ENCODE measurements at places on chromosomes 16 and 17.

- no peak for DNase-seq
Measured at GRCh38 chr16:23026784-23027362, 122.4 kb downstream of the USP31 start.

DNA sequence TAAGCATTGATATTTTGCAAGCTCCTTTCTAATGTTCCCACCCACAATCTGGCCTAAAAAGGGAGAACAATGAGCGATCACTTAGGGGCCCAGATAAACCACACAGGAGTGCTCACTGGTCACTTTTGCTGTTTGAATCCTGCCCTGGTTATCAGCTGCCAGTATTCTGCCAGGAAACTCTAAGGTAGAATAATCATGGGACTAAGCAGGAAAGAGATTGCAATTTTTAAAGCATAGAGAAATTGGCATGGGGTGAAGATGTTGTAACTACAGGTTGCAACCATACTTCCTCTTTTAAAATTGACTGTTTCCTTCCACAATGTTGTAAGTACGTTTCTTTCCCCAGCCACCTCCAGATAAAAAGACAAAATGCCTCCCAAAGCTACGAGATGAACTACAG, 251.2 kb upstream of the CDH11 start:
- DNase-seq = no peak

- DNase-seq = no peak
Measured at GRCh38 chr17:14428648-14429029, 127.8 kb downstream of the HS3ST3B1 start.

GRCh38 chr17:40224718-40225550, 5.8 kb downstream of the WIPF2 start:
- no peak for DNase-seq

GRCh38 chr17:48247038-48247437, 139.5 kb downstream of the SNX11 start:
- DNase-seq = no peak

DNA sequence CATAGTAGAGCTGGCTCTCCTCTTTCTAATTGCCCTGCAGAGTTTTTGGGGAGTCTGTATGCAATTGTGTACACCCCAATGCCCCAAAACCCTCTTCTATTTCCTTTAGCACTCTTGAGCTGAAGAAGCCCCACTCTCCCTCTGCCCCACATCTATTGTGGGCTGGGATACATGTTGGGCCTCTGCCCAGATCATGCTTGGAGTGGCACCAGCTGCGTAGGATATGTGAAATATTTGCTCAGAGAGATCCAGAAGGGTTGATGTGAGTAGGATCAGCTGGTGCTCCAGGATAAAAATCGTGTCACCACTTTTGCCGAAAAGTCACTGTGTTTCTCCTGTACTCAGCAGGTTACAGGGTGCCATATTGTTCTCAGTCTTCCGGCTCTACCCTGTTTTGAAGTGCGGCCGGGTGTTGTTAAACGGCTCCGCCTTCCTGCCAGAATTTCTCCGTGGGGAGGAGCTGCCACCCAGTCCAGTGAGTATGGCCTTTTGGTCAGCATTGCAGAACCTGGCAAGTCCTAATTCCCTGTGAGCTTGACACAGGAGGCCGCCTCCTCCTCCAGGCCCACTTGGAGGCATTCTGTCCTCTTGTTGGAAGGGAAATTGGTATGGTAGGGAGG, 664.5 kb downstream of the WWOX start:
- DNase-seq = no peak

DNA sequence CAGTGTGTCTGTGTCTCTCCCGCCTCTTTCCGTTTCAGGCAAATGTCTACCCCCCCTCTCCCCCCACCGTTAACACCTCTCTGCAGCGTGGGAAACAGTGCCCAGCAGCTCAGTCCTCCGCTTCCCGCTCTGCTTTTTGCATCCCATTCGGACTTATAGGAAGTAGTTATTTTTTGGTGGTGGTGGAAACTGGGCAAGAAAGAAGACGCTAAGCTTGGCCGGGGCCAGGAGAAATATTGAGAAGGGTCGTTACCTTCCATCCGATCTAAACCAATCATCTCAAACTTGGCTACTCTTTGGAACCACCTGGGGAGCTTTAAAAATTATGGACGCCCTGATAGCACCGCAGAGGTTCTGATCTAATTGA, 499 bp upstream of the HLF start:
- no peak for DNase-seq

DNA sequence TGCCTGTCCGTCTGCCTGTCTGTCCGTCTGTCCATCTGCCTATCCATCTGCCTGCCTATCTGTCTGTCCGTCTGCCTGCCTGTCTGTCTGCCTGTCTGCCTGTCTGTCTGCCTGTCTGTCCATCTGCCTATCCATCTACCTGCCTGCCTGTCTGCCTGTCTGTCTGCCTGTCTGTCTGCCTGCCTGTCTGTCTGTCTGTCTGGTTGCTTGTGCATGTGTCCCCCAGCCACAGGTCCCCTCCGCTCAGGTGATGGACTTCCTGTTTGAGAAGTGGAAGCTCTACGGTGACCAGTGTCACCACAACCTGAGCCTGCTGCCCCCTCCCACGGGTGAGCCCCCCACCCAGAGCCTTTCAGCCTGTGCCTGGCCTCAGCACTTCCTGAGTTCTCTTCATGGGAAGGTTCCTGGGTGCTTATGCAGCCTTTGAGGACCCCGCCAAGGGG, 5.6 kb downstream of the GCGR start:
- DNase-seq = no peak

DNA sequence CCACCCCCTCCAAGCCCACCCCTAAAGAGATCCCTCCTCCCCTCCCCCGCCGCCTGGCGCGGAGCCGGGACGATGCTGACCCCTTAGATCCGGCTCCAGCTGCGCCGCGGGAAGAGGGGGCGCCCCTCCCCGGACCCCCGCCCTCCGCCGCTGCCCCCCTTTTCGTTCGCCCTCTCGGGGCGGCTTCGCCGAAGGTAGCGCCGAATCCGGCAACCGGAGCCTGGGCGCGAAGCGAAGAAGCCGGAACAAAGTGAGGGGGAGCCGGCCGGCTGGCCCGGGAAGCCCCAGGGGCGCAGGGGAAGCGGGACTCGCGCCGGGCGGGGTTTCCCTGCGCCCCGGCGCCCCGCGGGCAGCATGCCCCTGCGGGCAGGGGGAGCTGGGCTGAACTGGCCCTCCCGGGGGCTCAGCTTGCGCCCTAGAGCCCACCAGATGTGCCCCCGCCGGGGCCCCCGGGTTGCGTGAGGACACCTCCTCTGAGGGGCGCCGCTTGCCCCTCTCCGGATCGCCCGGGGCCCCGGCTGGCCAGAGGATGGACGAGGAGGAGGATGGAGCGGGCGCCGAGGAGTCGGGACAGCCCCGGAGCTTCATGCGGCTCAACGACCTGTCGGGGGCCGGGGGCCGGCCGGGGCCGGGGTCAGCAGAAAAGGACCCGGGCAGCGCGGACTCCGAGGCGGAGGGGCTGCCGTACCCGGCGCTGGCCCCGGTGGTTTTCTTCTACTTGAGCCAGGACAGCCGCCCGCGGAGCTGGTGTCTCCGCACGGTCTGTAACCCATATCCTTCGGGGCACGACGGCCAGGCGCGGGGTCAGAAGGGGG, 623 bp downstream of the CACNA1G start:
- no peak for DNase-seq

DNA sequence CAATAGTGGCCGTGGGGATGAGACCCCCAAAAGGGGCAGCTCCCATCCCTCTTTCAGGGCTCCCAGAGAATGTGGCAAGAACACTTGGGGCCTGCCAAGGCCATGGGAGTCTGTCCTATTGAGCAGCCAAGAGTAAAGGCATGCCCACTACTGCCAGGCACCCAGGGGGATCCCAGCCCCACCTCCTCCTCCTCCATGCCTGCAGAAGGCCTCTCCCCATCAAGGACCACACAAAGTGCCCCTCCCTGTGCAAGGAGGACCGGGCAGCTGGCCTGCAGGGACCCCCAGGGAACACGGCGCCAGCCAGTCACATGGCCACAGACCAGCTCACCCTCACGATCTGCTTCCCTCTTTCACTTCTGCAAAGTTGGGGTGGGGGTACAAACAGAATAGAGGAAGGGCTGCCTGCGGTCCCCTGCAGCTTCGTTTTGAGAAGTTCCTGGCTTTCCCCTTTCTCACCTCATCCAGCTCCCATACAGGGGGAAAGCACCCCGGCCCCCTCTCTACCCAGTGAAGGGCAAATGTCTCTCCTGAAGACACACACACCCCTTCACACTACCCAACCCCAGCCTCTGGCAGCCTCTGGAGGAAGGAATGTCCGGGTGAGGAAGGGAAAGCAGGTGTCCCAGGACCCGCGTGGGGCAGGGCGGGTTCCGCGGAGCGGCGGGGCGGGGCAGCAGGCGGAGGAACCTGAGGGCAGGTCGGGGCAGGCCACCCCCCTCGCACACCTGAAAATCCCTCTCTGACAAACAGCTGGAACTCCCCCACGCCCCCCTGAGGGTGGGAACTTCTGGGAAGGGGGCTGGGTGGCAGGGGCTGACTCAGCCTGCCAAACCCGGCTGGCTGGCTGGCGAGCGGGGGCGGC, 2.0 kb downstream of the PPP1R9B start:
- no peak for DNase-seq

GRCh38 chr16:1082266-1082951, 9.9 kb downstream of the SSTR5 start:
- DNase-seq = no peak

DNA sequence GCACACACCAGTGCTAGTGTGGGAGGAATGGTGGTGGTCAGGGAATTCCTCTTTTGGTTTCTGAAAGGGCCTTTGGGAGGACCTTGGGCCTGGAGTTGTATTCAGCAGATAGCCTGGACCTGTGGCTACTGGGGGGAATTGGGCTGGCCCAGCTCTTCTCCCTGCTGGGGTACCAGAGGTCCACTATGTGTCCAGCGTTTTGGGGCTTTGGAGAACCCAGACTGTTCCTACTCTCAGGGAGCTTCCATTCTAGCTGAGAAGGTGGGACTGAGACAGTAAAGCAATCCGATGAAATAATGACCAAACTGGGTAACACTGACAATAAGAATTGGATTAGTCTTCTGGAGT, 2.4 kb downstream of the EPN3 start:
- no peak for DNase-seq

DNA sequence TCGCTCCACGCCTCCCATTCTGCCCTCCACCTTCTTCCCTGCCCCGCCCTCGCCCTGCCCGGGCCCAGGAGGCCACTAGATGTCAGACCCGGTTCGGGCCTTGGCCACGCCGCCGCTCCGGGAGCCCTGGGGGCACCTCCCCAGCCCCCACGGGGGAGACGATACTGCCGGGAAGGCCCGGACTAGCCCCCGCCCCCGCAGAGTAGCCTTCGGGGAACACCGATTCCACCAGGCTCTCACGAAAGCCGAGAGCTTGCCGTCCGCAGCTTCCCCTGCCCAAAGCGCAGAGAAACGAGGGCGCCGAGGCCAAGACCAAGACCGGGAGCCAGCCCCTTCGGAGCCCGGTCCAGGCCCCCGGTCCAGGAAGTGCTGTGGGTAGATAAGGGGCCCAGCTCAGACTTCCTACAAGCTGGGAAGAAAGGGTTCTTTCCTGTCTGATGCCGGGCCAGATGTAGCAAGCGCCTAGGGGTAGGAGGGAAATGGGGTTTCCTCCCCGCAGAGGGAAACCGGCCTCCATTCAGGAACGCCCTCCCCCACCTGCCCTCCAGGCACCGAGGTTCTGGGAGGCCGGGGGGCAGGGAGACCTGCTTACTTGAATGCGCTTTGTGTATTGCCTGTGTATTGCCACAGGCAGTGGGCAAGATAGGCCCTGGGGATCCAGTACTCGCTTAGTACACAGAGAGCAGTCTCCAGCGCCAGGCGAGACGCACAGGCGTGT, 806 bp upstream of the CYB561 start:
- DNase-seq = peak; percentile 64
